ENCODE measurements at places on chromosomes 16 and 17.
A peak's percentile ranks its signal among the peaks of the same experiment; 100 is the strongest.

- peak; percentile 95 for DNase-seq
Observed at GRCh38 chr16:65117811-65118448, 3.9 kb downstream of the CDH11 start.

DNA sequence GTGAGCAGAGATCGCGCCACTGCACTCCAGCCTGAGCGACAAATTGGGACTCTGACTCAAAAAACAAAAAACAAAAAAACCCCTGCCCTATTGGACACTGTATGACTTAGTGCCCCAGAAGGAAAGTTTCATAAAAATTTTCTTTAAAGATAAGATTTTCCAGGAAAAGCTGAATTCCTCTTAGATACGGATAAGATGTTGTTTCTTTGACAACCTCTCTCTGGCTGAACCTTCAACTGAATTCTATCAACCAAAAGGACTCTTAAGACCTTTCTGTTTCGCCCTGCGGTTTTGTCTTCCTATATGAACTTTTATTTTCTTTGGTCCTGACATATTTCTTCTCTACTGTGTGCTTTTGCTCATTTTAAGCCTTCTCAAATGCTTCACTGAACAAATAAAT, 35.8 kb downstream of the CPPED1 start:
- peak; percentile 59 for DNase-seq

DNA sequence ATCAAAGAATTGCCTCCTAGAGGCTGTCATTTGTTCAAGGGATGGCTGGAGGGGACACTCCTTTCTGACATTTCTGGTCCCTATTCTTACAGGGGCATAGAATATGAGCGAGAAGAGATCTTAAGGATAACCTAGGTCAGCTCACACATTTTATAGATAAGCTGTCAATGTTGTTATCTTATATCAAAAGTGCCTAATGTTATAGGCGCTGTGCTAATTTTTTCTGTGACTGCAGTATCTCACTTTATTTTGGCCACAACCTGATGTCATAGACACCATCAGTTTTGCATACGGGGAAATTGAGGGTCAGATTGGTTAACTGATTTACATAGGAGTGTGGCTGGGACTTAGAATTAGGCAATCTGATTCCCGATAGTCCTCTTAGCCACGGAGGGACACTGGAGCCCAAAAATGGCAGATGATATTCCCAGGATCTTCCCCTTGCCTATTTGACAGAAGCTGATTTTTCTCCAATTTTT, 1.2 kb downstream of the CPD start:
- no peak for DNase-seq

- DNase-seq, result no peak
Observed at GRCh38 chr17:77579682-77580081, 378.8 kb upstream of the TNRC6C start.

- DNase-seq, result no peak
Observed at GRCh38 chr16:72845322-72846020, 202.5 kb downstream of the ZFHX3 start.

DNA sequence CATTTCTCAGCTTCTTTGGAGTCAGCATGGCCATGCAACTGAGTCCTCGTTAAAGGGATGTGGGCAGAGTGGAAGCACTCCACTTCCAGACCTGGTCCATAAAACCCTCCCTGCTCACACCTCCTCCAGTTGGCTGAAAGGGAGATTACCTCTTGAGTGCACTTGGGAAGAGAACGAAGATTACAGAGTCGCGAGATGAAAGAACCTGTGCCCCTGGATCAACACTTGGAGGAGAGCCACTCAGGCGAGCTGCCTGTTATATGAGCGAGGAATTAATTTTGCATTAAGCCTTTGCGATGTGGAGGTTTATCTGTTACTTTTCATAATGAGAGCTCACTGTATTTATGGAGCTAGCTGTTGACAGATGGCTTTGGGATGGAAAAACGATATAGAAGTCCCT, 147.9 kb downstream of the MAF start:
- no peak for DNase-seq

DNA sequence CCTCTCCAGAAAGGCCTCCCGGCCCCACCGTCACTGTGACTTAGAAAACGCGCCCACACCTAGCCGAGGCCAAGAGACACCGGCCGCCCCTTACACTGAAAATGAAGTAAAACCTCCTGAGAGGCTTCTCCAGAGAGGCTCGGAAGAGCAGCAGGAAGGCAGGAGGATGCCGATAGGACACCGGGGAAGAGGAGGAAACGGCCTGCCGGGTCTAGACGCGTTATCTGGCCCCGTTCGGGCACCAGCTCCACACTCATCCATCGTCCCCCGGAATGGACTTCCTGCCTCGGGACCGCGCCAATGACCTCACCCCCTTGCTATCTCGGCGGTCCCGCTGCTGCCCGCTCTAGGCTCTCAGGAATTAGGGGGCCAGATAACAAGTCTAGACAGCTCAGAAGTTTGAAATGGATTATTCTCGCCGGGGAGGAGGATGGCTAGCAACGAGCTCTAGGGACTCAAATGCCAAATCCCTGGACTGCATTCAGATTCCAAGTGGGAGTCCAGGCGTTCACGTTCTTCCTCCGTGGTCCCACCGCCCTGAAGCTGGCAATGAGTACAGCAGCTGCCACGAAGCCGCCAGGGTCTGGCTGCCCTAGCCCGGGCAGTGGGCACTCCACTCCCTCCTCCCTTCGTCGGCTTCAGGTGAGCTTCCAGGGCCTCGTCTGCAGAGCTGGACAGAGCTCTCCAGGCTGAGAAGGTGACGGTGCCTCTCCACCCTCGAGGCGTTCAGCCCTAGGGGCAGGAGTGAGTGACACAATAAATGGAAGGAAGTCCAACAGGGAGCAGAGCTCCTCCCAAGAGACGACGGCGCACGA, 350.9 kb downstream of the FOXL1 start:
- peak; percentile 77 for DNase-seq

DNA sequence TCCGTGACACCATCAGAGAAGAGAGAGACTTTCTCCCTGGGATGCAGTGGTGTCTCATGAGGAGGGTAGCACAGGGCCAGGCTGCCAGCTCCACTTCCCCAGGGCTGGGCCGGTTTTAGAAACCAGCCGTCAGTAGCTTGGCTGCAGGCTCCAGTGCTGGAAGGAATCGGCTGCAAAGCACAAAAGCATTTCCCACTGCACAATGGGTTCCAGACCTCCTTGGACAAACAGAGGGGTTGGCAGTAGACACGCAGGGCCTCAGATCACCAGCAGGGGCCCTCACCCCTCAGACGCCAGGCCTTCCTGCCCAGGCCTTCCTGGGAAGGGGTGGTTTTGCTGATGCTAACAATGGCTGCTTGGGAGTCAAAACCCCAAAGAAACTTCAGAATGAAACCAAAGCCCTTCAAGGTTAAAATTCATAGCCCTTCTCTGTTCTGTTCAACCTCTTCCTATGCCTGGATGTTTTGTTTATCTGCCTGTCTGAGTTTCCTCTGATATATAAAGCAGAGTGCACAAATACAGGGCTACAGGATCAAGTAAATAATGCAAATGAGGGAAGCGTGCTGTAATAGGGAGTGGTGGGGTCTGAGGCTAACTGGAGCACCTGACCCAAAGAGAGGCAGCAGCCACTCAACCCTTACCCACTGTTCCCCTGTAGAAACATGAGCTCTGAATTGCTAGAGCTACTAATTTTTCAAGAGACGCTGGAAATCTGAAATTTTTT, 26.2 kb downstream of the TEKT5 start:
- peak; percentile 25 for DNase-seq

DNA sequence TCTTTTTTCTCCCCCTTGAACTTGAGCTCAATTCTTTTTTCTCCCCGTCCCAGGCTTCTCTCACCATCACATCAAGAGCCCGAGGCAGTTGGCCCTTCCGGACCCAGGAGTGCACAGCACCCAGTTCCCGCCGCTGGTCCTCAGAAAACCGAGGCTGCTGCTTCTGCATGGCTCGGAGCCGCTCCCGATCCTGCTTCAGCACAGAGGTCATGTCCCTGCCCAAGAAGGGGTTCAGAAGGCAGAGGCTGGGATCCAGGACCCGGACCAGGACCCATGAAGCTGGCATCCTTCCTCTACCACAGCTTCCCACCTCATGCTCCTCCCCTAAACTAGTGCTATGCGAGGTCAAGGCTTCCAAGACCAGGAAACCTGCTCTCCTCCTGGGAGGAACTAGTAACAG, 10.5 kb downstream of the PER1 start:
- no peak for DNase-seq

DNA sequence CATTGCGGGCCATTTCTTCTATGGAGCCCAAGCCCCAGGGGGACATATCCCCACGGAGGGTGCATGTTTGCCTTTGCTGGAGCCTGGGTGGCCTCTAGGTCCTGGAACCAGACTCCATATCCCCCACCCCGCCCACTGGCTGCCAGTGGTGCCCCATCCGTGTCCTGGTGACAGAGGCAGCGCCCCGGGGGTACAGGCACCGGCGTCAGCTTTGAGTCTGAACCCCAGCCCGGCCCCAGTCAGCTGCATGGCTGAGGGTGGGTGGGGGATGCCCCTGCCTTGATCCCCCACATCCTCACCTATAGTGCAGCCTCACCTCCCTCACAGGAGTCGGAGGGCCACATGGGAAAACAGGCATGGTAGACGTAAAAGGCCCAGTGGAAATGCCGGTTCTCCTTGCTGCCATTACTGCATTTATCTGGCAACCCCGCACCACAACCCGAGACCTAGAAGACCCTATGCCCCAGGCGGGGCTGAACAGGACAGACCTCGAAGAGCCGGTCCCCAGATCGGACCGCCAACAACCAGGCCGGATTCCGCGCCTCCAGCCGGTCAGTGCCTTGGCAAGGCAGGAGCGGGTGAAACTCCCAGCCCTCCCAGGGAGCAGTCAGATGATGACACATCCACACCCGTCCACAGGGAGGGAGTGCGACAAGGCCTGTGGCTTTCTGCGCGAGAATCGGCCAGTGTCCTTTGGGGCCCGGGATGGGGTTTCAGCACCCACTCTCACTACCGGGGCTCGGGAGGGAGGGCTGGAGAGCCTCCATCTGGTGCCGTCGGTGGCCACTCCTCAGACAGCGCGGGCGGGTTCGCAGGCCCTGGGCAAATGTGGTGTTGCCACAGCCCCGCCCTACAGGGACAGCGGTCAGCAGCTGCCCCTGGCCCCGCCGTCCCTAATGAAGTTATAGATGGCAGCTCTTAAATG, 11.9 kb upstream of the SSTR5 start:
- DNase-seq, result no peak

GRCh38 chr16:16081141-16081540, 131.7 kb downstream of the ABCC1 start:
- DNase-seq, result no peak

DNA sequence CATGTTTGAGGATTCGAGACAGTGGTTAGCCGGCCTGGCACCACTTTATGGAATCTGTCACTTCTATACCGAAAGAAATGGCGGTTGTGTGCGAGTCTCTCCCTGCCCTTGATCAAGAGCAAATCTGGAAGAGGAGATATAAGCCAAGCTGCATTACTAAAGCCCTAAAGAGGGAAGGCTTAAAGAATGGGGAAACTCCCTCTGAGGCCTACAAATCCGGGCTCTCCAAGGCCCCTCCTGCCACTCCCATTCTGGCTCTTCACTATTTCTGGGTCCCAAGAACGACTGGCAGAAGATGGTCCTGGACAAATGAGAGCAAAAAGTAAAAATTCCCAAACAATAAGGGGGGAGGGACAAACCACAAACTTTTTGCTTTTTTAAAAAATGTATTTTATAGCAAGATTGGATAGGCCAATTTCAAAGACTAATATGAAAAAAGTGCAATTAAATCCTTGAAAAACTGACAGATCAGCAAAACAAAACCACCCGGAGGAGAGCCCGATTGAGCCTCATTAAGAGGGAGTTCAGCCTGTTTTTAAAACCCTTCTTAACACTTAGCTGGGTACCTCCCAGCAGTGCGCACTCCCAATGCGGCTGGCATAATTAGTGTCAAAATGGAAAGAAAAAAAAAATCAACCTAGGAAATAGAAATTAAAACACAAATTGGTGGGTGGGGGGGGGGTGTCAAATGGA, 193.5 kb downstream of the ZFHX3 start:
- no peak for DNase-seq

DNA sequence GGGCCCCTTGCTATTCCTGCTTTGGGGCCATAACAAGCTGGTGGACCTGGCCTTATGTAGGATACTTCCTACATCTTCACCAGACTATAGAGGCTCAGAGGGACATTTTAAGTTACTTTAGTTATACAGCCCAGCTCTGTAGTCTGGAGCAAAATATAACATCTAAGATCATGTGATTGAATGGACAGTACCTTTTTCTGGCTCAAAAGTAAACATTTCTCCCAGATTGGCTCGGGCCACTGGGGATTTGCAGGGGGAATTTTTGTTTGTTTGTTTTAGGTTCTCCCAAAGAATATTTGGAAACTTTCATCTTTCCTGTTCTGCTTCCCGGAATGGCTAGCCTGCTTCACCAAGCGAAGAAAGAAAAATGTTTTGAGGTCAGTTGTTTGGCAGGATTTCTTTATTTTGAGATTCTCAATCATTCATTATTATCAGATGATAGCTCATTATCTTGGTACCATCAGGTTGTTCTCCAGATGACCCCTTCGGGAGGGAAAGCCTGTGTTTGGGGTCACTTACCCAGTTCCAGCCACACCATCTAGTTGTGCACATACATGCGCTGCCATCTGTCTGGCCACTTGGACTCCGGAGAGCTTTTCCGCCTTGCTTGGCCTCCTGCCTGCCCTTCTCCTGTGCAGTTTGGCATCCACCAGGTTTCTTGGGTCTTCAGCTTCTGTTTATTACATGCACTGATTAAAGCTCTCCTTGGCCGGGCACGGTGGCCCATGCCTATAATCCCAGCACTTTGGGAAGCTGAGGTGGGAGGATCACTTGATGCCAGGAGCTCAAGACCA, 17.2 kb downstream of the IQCK start:
- no peak for DNase-seq

GRCh38 chr16:49236216-49236615, 45.4 kb downstream of the CBLN1 start:
- no peak for DNase-seq
